NCI-H446 treated with DMSO at 0.1 percent for 48 hours (cell line): ENCODE measurements at places on chromosomes 12 and 14.
A peak's percentile ranks its signal among the peaks of the same experiment; 100 is the strongest.

GRCh38 chr14:55718551-55718950 lies 138.5 kb downstream of the KTN1 start:
- no peak for DNase-seq

- DNase-seq = no peak
These were observed 184.4 kb upstream of the SLC38A2 start for GRCh38 chr12:46556819-46557524.

- no peak for DNase-seq
These were observed 102.0 kb downstream of the HMGA2 start for GRCh38 chr12:65926119-65926908.

- peak; percentile 43 for DNase-seq
These were observed 88.4 kb downstream of the BBS10 start for GRCh38 chr12:76259660-76260389.

- DNase-seq = no peak
These were observed 35.0 kb upstream of the KCNA1 start for GRCh38 chr12:4874671-4875070.

DNA sequence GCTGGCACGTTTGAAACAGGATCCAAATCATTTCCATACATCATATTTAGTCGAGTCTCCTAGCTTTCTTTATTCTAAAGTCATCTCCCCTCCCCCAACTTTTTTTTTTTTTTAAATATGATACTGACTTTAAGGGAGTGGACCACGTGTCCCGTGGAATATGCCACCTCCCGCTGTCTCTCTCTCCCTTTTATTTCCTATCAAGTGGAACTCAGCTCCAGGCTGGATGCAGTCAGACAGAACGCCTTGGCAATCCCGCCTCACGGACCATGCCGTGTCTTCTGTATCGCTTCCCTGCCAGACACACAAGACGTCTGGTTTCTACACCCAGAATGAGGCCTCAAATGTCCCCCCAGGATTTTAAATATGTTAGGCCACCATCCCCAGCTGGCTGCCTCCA lies 21.2 kb downstream of the BCL7A start:
- DNase-seq = no peak

DNA sequence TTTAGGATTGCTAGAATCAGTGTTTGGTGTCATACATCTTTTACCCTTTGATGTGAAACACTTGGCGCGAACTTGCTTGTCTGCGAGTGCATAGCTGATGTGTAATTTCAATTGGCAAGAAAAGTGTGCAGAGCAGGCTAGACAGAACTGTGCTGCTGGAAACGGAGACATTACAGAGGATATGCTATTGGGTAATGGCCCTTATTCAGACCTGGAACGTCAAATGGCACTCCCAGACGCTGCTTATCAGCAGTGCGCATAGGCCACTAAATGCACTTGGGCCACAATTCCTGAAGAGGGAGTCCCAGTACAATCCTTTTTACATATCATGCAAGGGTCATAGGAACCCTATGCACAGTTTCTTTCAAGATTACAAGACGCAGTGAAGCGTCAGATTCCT lies 15.7 kb upstream of the SLC10A1 start:
- DNase-seq = no peak

DNA sequence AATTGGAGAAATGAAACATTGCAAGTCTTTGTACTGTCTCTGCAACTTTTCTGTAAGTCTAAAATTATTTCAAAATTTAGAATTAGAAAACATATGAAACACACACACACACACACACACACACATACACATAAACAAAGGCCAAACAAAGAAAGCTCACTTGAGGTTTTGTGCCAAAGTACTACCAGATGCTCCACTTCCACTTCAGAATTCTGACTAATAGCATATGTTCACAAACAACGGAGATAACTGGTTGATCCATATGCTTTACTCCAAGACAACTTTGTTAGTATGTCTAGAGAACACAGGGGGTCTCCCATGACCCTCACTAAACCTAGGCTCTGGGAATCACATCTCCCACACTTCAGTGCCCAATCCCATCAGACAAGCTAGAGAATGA lies 133.8 kb upstream of the CLEC14A start:
- peak; percentile 78 for DNase-seq

DNA sequence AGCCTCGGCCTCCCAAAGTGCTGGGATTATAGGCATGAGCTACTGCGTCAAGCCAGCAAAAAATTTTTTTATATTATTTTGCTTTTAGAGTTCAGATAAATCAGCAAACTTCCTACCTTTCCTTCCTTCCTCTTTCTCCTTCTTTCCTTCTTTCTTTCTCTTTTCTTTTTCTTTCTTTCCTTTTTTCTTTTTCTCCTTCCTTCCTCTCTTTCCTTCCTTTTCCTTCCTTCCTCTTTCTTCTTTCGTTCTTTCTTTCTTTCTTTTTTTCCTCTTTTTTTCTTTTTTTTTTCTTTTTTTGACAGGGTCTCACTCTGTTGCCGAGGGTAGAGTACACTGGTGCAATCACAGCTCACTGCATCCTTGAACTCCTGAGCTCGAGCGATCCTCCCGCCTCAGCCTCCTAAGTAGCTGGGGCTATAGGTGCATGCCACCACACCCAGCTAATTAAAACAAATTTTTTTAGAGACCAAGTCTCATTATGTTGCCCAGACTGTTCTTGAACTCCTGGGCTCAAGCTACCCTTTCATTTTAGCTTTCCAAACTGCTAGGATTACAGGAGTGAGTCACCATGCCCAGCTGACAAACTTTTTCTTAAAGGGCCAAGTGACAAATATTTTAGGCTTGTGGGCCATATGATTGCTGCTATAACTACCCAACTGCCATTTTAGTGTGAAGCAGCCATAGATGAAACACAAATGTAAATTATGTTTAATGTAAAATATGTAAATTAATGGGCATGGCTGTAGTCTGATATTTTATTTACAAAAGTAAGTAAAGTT lies 7.1 kb upstream of the WASHC4 start:
- DNase-seq = peak; percentile 17

DNA sequence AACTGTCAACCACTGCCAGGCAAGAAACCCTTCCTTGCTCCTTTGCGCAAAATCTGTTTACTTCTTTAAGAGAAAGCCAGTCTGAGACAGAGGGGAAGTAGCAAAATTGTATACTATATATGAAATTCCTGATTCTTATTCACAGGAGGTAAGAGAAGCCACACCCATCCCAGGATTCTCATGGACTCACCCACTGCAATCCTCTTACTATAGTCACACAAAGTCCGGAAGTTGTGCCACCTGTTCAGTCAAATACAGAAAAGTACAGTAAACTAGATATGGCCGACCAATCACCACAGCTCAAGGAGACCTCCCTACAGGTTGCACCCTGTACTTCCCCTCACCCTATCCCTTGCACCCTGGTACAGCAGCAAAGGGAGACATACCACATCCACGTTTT lies 2.9 kb downstream of the PRMT5 start:
- DNase-seq = no peak

GRCh38 chr14:73231981-73232851 lies 5.1 kb upstream of the PAPLN start:
- DNase-seq = no peak

DNA sequence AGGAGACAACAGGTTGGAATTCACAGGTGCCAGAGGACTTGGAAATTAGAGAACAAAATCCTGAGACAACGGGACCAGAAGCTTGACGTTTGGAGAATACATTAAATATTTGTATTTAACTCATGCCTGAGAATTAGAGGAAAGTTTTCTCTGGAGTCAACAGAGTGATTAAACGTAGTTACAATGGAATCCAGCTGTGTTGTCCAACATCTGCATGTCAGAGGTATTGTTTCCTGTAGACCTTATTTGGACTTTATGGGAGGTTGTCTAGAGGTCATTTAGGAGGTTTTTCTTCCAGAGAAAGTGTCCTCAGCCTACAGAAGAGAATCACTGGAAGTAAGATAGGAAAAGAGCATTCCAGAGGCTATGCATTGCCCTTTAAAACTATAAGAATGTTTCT lies 45.1 kb upstream of the RERGL start:
- no peak for DNase-seq

- DNase-seq = no peak
These were observed 57.6 kb downstream of the ACADS start for GRCh38 chr12:120783197-120783596.

DNA sequence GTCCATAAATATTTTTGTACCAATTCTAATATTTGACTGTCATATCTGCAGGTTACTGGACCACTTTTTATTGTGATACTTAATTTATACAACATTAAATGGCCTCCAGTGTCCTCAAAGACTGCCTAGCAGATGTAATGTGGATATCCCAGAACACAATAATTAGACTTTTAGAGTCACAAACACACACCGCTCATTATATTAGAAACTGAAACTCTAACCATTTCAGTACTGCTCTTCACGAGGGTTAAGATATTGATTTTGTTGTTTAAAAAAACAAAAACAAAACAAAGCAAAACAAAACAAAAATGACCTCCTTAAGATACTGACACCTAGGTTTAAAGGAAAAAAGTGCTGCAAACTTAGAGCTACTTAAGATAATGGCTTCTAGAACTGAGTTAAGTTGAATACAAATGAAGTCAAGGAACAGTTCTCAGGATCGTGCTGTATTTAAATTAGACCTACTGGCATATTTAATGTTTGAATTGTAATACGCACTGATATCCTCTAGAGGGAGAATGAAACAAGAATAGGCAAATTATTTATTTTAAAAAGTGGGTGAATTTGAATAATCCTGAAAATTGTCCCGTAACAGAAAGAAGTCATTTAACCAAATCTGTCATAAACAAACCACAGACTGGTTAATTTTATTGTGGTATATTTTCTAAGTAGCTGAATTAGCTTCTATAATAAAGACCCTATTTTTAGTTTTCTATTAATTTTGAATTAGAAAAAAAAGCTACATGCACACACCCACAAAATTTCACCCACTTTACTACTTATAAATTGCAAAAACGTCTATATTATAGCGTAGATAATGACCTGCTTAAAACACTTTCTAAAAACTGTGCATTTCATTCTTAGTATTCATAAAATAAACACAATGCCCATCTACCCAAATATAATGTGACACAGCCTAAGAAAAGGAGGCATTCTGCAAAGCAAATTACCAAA lies 395.2 kb upstream of the DCN start:
- DNase-seq = peak; percentile 60

DNA sequence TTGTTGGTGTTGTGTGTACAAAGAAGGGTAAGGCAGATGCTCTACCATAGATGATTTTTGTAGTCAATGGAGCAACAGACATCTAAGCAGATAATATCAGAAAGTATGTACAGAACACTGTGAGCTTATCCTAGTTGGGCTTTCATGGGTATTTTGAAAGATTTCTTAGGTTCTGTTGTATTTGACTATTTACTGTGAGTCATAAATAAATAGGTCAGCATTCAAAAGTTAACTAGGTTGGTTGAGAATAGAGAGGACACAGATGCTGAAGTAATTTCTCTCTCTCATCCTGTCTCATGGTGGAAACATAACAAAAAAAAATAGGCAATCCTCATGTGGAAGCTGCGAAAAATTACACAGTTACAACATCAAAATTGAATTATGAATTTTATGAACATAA lies 413.5 kb downstream of the CCDC91 start:
- no peak for DNase-seq

DNA sequence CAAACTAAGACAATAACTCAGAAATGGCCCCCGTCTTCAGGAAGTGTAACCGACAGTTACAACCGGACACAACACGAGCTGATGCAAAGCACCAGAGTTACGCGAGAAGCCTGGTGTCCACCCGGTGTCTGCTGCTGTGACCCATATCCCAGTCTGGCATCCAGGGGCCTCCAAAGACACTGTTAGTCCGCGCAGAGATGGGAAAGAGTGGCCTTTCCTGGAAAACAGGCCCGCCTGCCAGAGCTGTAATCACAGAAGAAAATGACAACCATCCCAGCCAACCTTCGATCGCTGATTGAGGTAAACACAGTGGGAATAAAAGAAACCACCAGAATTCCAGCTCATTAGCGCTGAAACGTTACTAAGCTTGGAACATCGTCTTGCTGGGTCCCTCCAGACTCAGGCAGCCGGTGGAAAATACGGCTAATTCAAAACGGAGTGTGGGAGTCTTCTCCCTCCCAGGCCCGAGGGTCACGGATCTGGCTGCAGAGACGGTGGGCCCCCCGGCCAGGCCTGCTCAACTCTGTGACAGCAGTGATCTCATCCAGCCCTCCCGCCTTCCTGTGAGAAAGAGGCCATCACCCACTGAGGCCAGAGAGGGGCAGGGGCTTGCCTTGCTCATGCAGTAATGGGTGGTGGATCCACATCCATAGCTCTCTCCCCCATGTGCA lies 273.9 kb upstream of the RTL1 start:
- no peak for DNase-seq

DNA sequence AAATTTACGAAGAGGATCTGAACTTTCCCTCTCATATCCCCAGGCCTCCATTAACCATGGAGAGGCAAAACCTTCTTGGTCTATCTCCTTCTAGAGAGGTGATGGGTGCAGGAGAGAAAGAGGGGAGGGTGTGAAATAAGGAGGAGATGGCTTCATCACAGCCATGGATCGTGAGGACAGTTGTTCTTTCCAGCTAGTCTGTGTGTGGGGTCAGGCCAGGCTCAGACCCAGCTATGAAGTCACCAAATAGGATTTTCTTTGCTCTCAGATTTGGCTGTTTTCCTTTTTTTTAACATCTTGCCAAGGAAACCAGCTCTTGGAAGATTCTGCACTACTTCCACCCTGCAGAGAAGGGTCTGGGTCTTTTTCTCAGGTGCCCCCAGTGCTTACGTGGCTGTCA lies 64.9 kb upstream of the FAM181A start:
- DNase-seq = no peak

- no peak for DNase-seq
These were observed 2.5 kb downstream of the LTBR start for GRCh38 chr12:6386491-6386890.

- DNase-seq = no peak
These were observed 16.0 kb downstream of the RPS6KL1 start for GRCh38 chr14:74906925-74907521.

- peak; percentile 21 for DNase-seq
These were observed 68.3 kb downstream of the RERG start for GRCh38 chr12:15152868-15153267.

DNA sequence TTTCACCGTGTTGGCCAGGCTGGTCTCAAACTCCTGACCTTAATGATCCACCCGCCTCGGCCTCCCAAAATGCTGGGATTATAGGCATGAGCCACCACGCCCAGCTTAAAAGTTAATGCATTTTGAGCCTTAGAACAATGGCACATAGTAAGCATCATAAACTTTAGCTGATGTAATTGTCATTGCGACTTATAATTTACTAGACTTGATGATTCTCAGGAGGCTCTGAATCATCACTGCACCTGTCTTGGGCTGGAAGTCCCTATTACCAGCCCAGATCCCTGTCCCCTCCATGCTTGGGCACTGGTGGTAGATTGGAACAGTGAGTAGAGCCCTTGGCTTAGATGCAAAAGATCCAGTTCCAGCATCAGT lies 26.1 kb downstream of the KMT5A start:
- no peak for DNase-seq

DNA sequence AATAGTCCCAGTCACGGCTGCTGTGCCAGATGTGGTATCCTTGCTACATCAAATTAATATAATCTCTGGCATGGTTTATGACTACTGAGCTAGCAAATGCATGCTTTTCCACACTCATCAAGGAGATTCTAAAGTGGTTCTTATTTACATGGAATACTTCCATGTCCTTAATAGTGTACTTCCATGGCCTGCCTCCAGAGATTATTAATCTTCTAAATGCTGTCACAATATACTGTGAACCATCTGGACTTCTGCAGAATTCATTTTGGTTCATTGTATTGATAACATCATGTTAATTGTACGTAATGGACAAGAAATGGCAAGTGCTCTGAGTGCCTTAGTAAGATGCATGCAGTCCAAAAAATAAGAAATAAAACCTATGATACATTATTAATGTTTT lies 230.8 kb downstream of the NUAK1 start:
- DNase-seq = peak; percentile 74

- no peak for DNase-seq
These were observed 931.4 kb downstream of the DIO2 start for GRCh38 chr14:79279645-79280597.
